Neuronal stem cell (in vitro differentiated cells): ENCODE measurements at places on chromosomes 11 and 22.

GRCh38 chr11:14908214-14908880 is 16.3 kb upstream of the CYP2R1 start:
- H3K27ac ChIP-seq = no peak overlapping the region
- peaks cover 2% of the 10 kb centered on the region for H3K4me1 ChIP-seq
- no peak for DNase-seq
- H3K4me3 ChIP-seq = no peak overlapping the region

DNA sequence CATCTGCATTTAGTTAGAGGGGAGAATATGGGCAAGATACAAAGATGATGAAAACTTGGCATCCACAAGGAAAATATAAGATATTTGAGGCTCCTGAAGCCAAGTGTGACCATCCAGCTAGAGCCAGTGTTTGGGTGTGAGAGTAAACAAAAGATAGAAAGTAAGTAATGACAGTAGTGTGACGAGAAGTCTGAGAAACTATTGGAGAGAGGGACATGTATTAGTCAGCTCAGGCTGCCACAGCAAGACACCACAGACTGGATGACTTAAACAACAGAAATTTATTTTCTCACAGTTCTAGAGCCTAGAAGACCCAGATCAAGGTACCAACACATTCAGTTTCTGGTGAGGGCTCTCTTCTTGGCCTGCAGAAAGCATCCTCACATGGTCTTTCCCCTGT is 6.4 kb upstream of the CCKBR start:
- H3K36me3 ChIP-seq = no peaks in the 10 kb centered on the region
- no peak overlapping the region for H3K27ac ChIP-seq
- no peak overlapping the region for H3K4me3 ChIP-seq
- DNase-seq = no peak
- H3K4me1 ChIP-seq = peaks cover 9% of the 10 kb centered on the region

- H3K36me3 ChIP-seq = no peaks in the 10 kb centered on the region
- no peaks in the 10 kb centered on the region for H3K27me3 ChIP-seq
- H3K4me3 ChIP-seq = no peak overlapping the region
- H3K27ac ChIP-seq = no peak overlapping the region
- DNase-seq = no peak
These were observed 26.3 kb upstream of the CCDC90B start for GRCh38 chr11:83312430-83312829.

- H3K4me1 ChIP-seq = peaks cover 8% of the 10 kb centered on the region
- no peaks in the 10 kb centered on the region for H3K27me3 ChIP-seq
- no peak overlapping the region for H3K27ac ChIP-seq
- peaks cover 25% of the 10 kb centered on the region for H3K36me3 ChIP-seq
These were observed 22.4 kb downstream of the C22orf23 start for GRCh38 chr22:37930952-37931440.

DNA sequence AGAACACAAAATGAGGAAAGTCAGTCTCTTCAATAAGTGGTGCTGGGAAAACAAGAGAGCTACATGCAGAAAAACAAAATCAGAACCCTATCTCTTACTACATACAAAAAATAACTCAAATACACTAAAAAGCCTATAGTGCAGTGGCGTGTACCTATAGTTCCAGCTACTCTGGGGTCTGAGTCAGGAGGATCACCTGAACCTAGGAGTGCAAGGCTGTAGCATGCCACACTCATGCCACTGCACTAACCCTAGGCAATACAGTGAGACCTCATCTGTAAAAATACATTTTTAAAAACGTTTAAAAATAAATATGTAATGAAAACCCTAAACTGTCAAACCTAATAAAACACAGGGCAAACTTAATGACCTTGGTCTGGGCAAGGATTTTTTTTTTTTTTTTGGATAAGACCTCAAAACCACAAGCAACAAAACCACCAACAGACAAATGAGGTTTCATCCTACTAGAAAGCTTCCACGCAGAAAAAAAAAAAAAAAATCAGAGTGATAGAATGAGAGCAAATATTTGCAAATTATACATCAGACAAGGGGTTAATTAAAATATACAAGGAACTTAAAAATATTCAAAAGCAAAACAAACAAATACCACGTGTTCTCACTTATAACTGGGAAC is 35.2 kb downstream of the XKR3 start:
- no peaks in the 10 kb centered on the region for H3K4me1 ChIP-seq
- no peak overlapping the region for H3K4me3 ChIP-seq
- DNase-seq = no peak
- H3K36me3 ChIP-seq = no peaks in the 10 kb centered on the region
